ENCODE measurements at places on chromosomes 4 and X.

DNA sequence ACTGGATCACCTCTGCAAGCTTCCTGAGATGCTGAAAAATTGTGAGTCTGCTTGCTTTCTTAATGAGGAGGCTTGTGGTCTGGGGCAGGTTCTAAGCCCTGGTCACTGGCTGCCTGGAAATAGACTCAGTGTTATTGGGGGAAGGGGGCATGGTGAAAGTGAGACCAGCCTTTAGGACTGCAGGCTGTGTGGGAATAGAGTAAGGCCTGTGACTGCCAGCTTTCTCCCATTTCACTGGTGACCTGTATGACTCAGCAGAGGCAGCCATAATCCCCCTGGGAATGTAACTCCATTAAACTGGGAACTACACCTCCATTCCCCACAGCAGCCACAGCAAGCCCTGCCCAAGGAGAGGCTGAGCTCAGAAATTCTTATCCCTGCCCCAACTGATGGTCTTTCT lies 55.9 kb upstream of the IL15 start:
- no peaks in the 10 kb centered on the region for H3K36me3 ChIP-seq
- H3K27ac ChIP-seq, result no peak overlapping the region
- DNase-seq, result no peak
- no peaks in the 10 kb centered on the region for H3K27me3 ChIP-seq
- H3K4me3 ChIP-seq, result no peak overlapping the region

- H3K36me3 ChIP-seq, result no peaks in the 10 kb centered on the region
- no peak overlapping the region for H3K4me3 ChIP-seq
- H3K4me1 ChIP-seq, result no peaks in the 10 kb centered on the region
- no peak for DNase-seq
- no peaks in the 10 kb centered on the region for H3K27me3 ChIP-seq
These were observed 66.8 kb upstream of the PLS3 start for GRCh38 chrX:115494161-115494560.

DNA sequence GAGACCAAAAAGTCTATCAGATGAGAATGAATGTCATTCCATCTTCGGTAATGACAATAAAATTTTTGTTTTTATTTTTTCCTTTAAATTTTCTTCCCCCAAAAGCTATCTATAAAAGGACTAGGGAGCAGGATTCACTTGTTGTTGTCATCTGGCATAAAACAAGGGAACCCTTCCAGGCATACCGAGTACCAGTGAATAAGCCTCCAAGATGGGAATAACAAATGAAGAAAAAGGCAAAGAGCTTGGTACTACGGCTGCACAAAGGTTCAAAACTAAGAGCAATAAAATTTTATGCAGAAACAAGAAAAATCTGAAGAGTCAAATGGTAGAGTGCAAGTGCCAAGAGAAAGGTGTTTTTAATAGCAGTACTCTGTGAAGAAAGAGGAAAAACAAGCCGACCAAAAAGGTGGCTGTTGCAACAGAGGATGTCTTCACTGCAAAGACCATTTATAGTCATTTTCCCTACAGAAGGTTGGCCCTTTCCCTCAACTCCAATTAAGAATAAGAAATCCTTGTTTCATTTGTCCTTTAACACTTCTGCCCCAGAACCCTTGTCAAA lies 25.8 kb downstream of the PPP3CA start:
- no peak for DNase-seq
- peaks cover 4% of the 10 kb centered on the region for H3K4me1 ChIP-seq
- H3K27ac ChIP-seq, result no peak overlapping the region
- H3K27me3 ChIP-seq, result no peaks in the 10 kb centered on the region
- H3K4me3 ChIP-seq, result no peak overlapping the region

- H3K27me3 ChIP-seq, result peaks cover 9% of the 10 kb centered on the region
- no peaks in the 10 kb centered on the region for H3K4me1 ChIP-seq
- no peak overlapping the region for H3K4me3 ChIP-seq
- no peaks in the 10 kb centered on the region for H3K36me3 ChIP-seq
- H3K27ac ChIP-seq, result no peak overlapping the region
- DNase-seq, result no peak
These were observed 75.6 kb downstream of the FHIP1A start for GRCh38 chr4:151484396-151485102.

GRCh38 chr4:139808808-139809756 lies 143.5 kb downstream of the MGST2 start:
- no peaks in the 10 kb centered on the region for H3K27me3 ChIP-seq
- H3K4me3 ChIP-seq, result no peak overlapping the region
- H3K36me3 ChIP-seq, result no peaks in the 10 kb centered on the region
- H3K4me1 ChIP-seq, result peaks cover 2% of the 10 kb centered on the region
- H3K27ac ChIP-seq, result no peak overlapping the region

DNA sequence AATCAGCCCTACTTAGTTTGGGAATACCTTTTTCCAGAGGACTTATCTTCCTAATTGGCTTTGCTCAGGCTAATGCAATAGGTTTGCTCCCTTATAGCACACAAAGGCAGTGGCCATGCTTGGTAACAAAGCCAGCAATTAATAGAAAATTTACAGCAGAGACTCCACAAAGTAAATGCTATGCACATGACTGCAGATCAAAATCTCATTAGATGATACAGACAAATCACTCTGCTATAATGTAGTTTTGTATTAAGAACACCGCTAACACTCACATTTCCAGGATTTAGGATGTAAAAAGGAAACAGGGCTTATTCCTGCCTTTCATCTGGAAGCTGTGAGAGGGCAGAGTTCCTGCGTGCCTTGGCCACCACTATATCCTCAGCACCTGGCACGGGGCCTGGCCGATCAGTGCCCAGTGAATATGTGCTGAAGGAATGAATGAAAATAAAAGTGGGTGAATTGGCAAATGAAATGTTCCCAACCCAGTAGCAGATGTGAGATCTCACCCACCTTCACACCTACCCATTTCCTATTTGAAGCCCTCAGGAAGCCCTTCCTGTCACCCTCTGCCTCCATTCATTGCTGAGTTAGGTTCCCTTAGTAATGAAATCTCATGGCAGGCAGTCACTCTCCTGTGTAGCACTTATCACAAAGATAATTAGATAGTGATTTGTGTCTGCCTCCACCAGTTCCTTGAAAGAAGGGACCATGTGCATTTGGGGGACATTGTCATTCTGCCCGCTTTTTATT lies 5.1 kb downstream of the SEPTIN6 start:
- H3K4me3 ChIP-seq, result peak overlapping the region; percentile 25
- no peak for DNase-seq
- no peaks in the 10 kb centered on the region for H3K36me3 ChIP-seq
- H3K4me1 ChIP-seq, result peaks cover 55% of the 10 kb centered on the region
- no peaks in the 10 kb centered on the region for H3K27me3 ChIP-seq
- peak overlapping the region; percentile 68 for H3K27ac ChIP-seq

DNA sequence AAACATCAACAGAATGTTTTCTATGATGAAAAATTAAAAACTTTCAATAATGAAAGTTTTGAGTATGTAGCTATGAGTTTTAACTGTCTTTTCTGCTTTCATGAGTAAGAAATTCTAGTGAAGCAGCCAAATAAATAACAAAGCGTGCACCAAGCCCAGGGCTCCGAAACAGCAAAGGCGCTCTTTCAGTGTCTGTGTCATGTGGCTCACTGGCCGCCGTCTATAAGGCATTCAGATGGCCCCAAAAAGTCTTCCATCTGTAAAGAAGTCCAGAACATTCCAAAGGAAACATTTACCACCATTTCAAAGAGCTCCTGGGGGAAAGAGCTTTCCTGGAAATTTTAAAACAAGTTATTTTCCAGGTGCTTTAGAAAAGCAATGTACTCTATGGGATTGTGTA lies 139.9 kb downstream of the AFAP1 start:
- H3K27ac ChIP-seq, result no peak overlapping the region
- no peaks in the 10 kb centered on the region for H3K4me1 ChIP-seq
- no peaks in the 10 kb centered on the region for H3K27me3 ChIP-seq
- H3K36me3 ChIP-seq, result peaks cover 29% of the 10 kb centered on the region
